ENCODE measurements at places on chromosomes 16 and 17.
A peak's percentile ranks its signal among the peaks of the same experiment; 100 is the strongest.

GRCh38 chr17:81403671-81404534, 8.6 kb downstream of the BAHCC1 start:
- peak; percentile 72 for DNase-seq

GRCh38 chr17:76498876-76499251, 2.4 kb downstream of the RHBDF2 start:
- no peak for DNase-seq

DNA sequence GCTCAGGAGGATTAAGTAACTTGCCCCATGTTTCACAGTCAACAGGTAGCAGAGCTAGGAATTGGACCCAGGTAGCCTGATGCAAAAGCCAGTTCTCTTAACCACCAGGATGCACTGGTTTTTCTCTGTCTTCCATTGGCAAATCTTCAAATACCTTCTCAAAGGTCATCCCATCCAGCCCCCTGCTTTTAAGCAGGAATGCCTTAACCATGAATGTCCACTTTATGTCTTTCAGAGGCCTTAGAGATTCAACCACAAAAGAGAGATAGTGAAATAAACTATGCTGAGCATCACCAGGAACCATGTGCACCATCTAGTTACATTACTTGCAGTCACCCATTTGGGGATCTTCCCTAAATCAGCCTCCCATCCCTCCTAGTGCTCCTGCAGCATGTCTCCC, 94.3 kb downstream of the C17orf67 start:
- no peak for DNase-seq

DNA sequence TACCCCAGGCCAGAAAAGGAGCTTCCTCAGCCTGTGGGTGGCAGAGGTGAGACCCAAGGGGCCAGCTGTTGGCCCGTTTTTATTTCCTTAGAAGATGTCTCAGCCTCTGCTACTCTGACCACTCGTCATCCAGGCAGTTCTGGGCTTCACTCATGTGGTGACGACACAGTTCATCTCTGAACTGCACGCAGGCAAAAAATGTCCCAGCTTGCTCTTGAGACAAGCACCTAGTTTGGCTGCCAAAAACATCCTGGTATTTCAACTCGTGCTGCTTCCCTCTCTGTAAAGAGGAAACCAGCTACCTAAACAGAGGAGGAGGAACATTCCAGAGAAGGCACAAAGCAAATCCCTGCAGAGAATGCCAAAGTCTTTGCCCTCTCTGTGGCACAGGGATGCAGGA, 125.7 kb downstream of the XYLT1 start:
- no peak for DNase-seq

GRCh38 chr16:71216714-71217113, 13.8 kb downstream of the HYDIN start:
- DNase-seq, result no peak

DNA sequence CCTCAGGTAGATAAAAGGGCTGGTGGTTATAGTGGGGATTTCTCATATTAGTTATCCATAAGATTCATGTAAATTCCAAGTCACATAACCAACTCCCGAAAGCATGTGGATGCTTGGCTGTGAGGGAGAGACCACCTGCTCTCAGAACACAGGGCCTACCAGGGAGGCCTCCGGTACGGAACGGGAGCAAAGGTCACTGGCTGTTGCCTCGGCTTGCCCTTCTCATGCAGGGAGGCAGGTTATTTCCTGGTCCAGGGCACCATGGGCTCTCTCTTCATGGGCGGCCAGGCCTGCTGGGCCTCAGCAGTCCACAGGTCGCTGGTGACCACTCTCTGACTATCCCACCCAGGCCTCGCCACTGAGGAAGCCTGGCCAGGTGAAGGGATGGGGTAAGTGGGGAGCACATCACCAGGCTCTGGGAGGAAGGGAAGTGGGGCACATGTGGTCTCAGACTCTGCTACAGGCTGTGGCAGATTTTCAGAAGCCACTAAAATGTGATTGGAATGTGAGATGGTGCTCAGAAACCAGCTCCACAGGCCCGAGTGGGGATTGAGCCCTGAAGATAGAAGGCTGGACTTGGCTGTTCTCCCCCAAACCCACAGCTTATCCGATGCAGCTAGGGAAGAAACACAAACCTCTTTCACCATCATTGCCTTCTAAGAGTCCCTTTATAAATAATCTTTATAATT, 45.4 kb downstream of the HNF1B start:
- no peak for DNase-seq

DNA sequence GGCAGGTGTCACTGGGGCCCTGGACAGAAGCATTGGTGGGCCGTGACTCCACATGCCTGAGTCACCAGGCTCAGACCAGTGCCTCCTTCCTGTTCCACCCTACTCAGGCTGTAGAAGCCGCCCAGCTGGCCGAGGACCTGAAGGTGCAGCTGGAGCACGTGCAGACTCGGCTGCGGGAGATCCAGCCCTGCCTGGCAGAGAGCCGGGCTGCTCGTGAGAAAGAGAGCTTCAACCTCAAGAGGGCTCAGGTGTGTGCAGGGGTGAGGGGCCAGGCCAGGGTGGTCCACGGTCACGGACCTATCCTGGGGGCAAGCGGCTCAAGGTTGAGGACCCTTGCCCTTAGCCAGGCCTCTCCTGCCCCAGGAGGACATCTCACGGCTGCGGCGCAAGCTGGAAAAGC, 9.6 kb downstream of the RNF40 start:
- no peak for DNase-seq

- DNase-seq, result no peak
Observed at GRCh38 chr16:2853531-2854073, 4.4 kb downstream of the PRSS22 start.

- DNase-seq, result no peak
Observed at GRCh38 chr16:2966808-2967191, 2.3 kb upstream of the PAQR4 start.

DNA sequence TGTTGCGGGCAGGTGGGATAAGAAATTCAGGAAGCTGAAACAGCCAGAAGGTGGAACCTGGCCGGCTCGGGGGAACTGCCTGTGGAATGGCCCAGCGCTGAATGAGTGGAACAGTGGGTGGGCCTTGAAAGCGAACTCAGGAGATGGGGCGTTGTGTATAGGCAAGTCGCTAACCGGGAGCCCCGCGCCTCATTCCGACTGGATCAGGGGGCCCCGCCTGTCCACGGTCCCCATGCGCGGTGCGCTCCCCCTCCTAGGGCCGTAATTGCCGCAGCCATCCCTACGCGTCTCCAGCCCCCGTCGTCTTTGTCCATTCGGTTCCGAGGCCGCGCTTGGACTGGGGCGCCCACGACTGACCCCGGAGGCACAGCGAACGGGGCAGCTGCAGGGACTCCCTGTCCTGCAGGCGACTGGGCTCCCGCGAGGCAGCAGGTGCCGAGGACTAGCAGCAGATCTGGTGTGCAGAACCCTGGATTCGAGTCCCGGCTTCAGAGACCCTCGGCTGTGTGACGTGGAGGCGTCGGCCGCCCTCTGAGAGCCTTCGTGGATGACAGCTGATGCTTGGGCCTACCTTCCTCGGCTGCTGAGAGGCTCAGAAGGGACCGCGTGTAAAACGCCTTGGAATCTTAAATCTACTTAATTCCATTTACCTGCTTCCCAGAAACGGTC, 10.9 kb upstream of the CA4 start:
- DNase-seq, result no peak
